ENCODE measurements at places on chromosomes 1 and 21.

DNA sequence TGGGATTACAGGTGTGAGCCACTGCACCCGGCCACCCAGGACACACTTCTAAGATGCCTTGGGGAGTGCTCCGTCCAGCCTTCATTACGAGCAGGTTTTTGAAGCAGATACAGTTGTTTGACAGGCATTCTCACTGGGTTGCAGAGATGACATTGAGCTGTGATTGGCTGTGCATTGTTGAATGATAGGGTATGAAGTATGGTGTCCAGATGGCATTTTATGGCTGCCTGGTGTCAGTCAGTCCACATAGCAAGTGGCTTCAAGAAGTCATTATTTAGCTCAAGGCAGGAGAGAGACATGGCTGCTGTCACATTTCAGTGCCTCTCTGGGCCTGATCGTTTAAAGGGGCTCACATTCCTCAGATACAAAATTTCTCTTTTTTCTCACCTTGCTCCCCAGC is 14.8 kb upstream of the PADI2 start:
- DNase-seq, result no peak

GRCh38 chr21:15219039-15219438 is 154.2 kb upstream of the NRIP1 start:
- DNase-seq, result no peak

DNA sequence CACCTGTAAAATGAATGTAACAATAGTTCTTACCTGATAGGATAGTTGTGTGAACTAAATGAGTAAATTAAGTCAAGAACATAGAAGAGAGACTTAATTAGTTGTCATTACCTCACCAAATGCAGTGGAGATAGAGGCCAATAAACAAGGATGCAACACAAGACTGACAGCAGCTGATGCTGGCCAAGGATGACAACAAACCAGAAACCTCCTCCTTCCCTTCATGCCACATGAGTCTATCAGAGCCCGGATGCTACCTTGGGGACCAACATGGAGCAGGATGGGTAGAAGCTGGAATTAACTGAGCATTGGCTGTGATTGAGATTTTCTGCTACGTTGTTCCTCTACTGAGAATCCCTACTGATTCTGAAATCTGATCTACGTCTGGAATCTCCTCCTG is 30.3 kb upstream of the USP1 start:
- no peak for DNase-seq

DNA sequence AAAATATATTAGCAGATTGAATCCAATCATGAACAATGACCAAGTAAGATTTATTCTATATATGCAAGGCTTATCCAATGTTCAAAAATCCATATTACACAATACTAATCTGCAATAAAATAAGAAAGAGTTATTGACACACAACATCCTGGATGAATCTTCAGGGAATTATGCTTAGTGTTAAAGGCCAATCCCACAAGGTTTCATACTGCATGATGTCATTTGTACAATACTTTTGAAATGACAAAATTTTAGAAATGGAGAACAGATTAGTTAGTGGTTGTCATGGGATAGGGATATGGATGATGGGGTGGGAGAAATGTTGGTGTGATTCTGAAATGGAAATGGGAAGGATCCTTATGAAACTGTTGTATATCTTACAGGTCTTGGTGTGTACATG is 425.7 kb downstream of the SIPA1L2 start:
- no peak for DNase-seq

DNA sequence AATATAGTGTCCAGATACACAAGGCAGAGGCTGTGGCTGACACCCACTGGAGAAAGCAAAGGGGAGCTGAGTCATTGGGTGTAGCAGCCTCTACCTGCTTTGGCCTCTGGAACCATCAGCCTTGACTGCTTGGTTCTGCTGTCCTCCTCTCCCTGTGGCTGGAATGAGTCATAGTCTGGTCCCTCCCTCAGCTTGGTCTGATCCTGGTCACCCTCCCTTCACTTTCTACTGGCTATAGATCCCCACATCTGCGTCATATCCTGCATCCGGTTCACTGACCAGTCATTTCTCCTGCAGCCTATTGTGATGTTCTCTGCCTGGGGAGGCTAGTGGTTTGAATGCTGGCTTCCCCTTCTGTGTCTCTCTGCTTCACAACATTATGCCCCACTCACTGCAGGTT is 372.8 kb upstream of the DAB1 start:
- DNase-seq, result no peak

GRCh38 chr1:1006305-1007159 is 6.6 kb upstream of the HES4 start:
- DNase-seq, result no peak

- DNase-seq, result no peak
Observed at GRCh38 chr1:163528710-163529348, 207.1 kb downstream of the NUF2 start.

DNA sequence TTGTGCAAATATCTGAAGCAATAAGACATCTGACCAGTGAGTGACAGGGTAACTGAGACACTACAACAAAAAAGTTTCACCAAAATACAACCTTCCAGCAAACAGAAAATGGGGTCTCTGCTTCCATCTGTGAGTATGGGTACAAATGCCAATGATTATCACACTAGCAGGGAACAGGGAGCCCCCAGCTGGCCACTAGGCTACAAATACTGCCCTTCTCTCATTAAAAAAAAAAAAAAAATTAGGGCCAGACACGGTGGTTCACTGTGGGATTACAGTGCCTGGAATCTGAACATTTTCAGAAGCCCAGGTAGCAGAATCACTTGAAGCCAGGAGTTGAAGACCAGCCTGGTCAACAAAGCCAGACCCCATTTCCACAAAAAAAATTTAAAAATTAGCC is 48.4 kb upstream of the EDARADD start:
- DNase-seq, result no peak

- DNase-seq, result no peak
Observed at GRCh38 chr21:45457832-45458172, 52.8 kb downstream of the COL18A1 start.

Measured in activated T-helper 1 cell treated with Interleukin-2 at 50 U/mL for 16 hours (primary cell).